Aorta (tissue), 5 donors: ENCODE measurements at places on chromosomes 3 and 15. TPM values are rescaled to one million over a fixed set of nuclear protein-coding genes. Genes with fewer than 3 reads are reported as not detected.

DNA sequence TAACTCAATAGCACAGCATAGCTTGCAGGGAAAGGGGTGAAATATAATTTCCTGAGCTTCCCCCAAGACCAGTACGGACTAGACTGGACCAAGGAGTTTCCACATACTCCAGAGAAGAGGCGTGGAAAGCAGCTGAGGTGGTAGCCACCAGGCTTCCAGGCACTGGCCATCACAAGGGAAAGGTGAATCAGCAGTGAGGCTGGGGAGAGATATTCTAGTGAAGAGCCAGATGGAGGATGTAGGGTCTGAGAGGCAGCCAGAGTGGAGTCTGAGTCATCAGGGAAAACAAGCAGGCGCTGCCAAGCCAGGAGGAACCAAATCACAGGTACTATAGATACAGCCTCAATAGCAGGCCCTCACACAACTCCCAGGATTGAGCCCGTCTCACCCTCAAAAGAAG, 9.6 kb upstream of the RASA2 start:
- no peak for DNase-seq

GRCh38 chr3:194097141-194097882, 38.6 kb upstream of the HES1 start:
- no peak for DNase-seq

- DNase-seq = peak; percentile 25
Observed at GRCh38 chr15:42137461-42138261, 18.8 kb downstream of the PLA2G4F start.

DNA sequence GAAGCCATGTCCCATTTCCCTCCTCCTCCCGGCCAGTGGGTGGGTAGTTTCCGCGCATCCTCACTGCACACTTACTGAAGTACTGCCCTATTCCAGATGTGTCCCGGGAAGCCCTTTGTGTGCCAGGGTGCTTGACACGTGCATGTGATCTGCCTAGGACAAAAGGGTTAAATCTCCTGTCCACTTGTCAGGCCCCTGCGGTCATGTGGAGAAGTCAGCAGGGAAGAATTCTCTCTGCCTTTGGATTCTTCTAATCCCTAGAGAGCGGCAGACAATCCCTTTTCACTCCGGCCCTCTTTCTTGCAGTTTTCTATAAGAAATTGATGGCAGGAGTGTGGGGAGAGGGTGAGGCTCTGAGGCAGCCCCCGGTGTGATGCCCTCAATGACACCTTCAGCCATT, 19.8 kb downstream of the ST8SIA2 start:
- no peak for DNase-seq

The MELTF gene
- total RNA-seq = 6.0 TPM
